ENCODE measurements at places on chromosomes 7 and 10. TPM values are rescaled to one million over a fixed set of nuclear protein-coding genes. Genes with fewer than 3 reads are reported as not detected.

DNA sequence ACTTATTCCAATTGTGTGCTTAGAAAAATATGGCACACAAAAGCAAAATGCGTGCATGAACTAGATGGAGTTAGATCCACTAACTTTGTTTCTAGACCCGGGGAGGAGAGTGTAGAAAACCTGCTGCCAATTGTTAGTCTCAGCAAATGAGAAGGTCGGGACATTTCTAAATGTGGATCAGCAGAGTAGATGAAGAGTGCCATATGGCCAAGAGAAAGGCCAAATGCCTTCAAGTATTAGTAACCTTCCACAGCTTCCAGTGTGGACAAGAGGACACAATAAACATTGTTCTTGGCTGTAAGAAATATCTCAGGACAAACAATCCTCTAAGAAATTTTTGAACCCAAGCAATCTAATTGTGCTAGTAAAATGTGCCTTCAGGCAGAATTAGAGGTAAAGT lies 690.3 kb downstream of the REEP3 start:
- H3K4me1 ChIP-seq: no peaks in the 10 kb centered on the region
- H3K27me3 ChIP-seq: no peaks in the 10 kb centered on the region
- no peaks in the 10 kb centered on the region for H3K36me3 ChIP-seq
- no peak overlapping the region for H3K27ac ChIP-seq
- no peak for DNase-seq

DNA sequence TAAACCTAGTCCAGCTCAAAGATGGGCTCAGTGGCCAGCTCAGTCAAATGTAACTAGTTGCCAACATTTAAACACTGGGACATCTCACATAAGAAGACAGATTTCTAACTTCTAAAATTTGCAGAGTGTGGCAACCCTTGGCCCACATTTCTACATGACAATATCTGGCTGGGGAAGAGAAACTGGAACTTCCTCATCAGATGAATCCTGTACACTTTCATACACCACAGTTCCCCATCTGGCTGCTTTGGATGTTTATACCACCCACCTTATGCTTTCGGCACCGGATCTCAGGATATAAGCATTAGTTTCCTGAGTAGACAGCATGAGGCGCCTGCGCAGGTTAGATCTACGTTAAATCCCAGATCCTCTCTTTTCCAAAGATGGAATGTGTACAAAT lies 199.3 kb downstream of the PRKG1 start:
- H3K27ac ChIP-seq: no peak overlapping the region
- no peak for DNase-seq
- H3K4me3 ChIP-seq: no peak overlapping the region
- H3K27me3 ChIP-seq: no peaks in the 10 kb centered on the region
- H3K36me3 ChIP-seq: no peaks in the 10 kb centered on the region

- H3K27me3 ChIP-seq: no peaks in the 10 kb centered on the region
- DNase-seq: no peak
- no peak overlapping the region for H3K4me3 ChIP-seq
- H3K27ac ChIP-seq: no peak overlapping the region
- no peaks in the 10 kb centered on the region for H3K36me3 ChIP-seq
These were observed 50.6 kb downstream of the CACNB2 start for GRCh38 chr10:18190840-18191239.

Gene RTKN2
- 0.68 TPM for total RNA-seq
